ENCODE measurements at places on chromosomes 11 and 22. TPM values are rescaled to one million over a fixed set of nuclear protein-coding genes. Genes with fewer than 3 reads are reported as not detected.

DNA sequence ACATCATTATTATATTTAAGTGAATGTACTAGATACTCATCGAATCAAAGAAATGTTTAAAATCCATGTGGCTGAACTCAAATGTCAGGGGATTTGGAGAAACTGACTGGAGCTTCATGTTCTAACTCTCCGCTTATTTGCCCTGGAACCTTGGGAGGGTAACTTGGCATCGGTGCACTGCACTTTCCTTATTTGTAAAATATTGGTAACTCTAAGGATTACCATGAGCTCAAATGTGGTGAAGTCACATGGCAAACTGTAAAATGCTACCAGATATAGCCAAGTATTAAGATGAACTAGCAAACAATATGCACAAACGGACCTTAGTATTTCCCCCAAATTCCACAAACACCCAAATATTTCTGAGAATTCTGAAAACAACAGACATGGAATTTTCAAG is 75.6 kb downstream of the ETS1 start:
- DNase-seq: no peak

DNA sequence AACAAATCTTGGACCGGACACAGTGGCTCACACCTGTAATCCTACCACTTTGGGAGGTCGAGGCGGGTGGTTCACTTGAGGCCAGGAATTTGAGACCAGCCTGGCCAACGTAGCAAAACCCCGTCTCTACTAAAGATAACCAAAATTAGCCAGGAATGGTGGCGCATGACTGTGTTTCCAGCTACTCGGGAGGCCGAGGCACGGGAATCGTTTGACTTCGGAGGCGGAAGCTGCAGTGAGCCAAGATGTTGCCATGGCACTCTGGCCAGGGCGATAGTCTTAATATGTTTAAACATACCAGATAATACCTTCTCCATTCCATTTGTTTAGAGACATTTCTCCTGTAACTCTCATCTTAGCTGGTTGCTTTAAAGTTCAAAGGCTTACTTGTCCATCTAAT is 218.6 kb downstream of the ARHGAP42 start:
- no peak for DNase-seq

DNA sequence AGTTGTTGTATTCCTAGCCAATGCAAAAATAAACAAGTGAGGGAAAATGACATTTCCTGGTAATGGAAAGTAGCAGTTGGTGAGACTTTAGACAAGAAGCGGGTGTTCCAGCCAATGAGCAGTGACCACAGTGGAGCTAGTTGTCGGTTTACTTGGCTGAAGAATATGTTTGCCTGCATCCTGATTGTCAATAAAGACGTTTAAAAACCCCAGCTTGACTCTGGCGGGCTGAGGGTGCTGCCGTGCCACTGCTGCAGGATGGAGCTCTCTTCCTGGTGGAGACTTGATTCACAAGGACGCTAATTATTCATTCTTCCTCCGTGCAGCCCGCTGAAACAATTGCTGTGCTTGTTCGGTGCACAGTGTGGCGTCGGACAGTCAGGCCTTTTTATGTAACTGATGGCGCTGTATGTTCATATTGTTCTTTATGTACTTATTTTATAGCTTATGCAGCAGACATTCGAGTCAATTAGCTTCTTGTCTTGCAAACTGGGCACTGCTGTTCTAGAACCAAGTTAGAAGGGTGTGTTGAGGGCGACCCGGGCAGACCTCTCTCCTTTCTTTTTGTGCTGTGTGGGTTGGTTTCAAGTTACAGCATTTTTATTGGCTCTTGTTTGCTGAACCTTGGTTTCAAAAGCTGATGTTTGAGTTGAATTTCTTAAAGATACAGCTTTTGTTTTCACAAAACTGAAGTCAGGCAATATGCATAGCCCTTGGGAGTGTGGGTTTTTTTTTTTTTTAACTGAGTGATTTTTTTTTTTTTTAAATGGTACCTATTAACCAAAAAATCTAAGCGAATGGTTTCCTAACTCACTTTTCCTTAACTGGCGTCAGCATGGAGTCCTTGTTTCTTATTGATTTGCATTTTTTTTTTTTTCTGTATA is 153.9 kb downstream of the TEAD1 start:
- peak; percentile 52 for DNase-seq

GRCh38 chr11:134244593-134244992 is 8.6 kb downstream of the THYN1 start:
- no peak for DNase-seq

DNA sequence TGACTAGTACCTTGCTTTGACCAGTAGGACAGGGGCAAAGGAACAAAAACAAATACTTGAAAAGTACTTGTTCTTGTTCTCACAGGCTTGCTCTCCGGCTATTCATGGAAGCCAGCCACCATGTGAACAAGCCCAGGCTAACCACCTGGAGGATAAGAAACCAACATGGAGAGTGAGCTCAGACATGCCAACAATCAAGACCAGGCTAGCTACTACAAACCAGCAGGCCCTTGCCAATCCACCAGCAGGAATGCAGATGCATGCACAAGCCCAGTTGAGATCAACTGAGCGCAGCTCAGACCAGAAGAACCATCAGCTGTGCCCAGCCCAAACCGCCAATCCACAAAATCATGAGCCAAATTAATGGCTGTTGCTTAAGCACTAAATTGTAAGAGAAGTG is 180.1 kb upstream of the ISX start:
- no peak for DNase-seq

GRCh38 chr22:31872209-31872608 is 72.1 kb upstream of the YWHAH start:
- DNase-seq: no peak

DNA sequence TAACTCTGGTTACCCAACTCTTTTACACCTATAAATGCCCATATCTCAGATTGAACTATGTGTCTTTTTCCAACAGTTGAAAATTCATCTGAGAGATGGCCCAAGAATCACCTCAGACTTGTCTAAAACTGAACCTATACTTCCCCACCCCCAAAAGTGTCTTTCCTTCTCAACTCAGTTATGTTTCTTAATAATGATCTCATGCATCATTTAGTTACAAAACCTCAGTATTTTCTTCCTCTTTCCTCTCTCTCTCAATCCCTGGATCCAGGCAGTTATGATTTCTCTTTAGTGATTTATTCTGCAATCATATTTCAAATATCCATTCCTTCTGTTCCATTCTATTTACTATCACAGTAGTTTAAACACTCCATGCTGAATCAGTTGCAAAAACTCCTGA is 32.3 kb upstream of the ADSL start:
- no peak for DNase-seq

DNA sequence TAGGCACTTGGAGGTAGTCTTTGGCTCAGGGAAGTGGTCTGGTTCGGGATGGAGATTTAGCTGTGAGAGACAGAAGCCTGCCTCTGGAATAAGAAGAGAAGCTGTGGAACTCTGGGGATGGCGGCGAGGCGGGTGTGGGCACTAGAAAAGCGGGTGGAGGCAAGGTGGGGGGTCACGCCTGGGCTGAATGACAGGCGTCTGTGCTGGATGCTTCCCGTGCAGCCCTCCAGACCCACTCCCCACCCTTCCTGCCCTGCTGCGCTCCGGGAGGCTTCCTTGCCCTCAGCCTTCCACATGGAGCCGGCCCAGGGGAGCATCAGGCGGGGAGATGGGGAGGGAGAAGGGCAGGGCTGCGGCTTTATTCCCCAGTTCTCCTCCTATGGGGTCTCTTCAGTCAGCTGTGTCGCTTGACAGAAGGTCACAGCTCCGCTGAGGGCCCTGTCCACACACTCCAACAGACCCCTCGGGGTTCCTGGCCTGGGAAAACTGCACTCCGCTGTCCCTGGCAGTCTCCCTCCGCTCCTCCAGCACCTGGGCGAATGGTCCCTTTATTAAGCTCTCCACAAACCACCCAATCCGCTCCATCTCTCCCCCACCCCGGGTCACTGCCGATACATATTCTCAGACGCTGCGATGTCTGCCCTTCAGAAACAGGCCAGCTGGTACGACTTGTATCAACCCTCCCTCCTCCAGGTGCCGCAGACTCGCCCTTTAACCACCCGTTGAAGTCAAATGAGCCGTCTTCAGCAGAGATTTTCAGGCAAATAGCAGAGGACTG is 6.2 kb downstream of the DNAJB13 start:
- DNase-seq: no peak

DNA sequence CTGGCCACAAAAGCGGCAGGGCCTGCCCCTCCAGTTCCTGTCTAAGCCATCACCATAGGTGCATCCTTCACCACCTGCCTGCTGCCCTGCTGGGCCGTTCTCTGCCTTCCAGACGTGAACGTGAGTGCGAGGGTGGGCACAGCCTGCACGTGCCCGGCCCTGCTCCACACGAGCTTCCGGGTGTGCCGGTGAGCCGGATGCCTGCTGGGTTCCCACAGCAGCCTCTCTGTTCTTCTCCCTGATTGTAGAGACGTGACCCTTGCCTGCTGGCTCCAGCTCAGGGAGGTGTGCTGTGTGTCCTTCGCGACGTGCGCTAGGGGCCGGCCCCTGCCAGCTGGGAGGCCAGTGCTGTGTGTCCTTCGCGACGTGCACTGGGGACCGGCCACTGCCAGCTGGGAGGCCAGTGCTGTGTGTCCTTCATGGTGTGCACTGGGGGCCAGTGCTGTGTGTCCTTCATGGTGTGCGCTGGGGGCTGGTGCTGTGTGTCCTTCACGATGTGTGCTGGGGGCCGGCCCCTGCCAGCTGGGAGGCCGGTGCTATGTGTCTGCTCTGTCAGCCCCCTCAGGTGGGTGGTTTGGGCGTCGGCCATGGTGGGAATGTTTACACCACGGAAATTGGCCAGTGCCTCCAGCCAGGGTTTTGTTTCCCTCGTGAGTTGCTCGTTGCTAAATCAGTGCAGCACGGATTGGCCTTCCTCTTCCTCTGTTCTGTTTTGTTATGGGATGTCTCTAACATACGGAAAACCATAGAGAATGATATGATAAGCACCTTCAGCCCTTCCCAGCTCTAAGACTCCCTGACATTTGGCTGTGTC is 35.4 kb upstream of the BRSK2 start:
- no peak for DNase-seq

- DNase-seq: no peak
Measured at GRCh38 chr11:13119361-13119760, 110.2 kb downstream of the RASSF10 start.

GRCh38 chr11:61273178-61274078 is 21.7 kb downstream of the VWCE start:
- peak; percentile 28 for DNase-seq

GRCh38 chr22:23831261-23831660 is 7.5 kb downstream of the DERL3 start:
- DNase-seq: no peak

DNA sequence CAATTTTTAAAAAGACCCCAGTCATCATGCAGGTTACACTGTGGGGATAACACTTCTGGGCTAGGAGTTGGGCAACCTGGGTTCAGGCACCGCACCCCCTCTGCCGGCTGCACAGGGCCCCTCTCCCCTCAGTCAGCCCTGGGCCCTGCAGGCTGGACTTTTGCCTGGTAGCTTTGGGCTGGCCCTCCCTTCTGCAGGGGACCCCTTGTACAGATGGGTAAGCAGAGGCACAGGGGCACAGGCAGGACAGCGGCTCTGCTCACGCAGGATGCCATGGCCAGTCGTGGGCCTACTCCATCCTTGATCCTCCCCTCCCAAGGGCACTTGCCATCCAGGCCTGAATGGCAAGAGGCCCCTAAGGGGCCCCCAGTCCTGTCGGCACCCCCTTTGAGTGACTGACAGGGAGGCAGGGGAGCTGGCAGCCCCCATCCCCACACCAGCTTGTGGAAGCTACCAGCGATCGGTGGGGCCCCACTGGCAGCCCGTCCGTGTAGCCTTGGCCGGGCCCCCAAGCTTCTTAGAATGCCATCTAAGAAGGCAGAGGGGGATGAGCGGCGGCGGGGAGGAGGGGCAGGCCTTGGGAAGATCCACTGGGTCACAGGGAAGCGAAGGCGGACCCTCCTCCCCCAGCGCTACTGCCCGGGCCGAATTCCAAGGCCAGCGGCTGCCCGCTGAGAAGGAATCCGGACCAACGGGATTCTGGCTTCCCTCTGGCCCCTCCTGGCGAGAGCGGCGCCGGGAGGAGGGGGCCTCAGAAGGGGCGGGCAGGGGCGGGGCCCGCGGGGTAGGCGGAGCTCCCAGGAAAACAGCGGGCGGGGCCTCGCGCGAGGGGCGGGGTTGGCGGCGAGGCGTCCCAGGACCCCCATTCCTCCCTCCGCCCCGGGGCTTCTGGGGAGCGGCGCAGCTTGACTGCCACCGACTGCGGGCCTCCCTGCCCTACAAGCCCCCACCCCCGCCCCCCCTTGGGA is 6.8 kb upstream of the CHKA start:
- DNase-seq: peak; percentile 63

- DNase-seq: no peak
Measured at GRCh38 chr11:33953289-33953688, 61.4 kb upstream of the LMO2 start.

DNA sequence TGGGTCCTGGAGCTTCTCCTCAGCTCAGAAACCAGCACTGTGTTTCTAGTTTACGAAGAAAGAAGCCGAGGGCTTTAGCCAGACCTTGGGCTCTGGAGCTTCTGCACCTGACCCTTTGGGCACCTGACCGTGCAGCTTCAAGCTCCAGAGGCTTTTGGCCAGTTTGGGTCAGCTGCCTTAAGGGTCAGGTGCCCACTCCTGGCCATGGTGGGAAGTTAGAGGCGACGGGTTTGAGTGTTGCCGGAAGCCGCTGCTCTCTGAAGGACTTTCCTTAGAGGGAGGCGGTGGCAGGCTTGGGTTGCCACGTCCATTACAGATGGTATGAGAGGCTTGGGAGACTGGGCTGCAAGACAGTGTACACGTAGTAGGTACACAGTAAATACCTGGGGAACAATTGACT is 52.3 kb downstream of the PISD start:
- no peak for DNase-seq

DNA sequence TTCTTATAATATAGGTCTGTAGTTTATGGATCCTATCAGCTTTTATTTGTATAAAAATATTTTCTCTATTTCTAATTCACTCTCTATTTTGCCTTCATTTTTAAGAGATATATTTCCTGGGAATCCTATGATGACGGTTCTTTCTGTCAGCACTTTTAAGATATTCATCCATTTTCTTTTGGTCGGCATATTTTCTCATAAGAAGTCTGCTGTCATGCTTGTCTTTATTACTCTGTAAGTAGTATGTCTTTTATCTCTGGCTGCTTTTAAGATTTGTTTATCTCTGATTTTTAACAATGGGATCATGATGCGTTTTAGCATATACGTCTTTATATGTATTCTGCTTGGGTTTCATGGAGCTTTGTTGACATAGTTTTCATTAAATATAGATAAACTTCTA is 175.5 kb downstream of the SNX19 start:
- DNase-seq: no peak

GRCh38 chr11:124766156-124766555 is 4.1 kb upstream of the ESAM start:
- no peak for DNase-seq

DNA sequence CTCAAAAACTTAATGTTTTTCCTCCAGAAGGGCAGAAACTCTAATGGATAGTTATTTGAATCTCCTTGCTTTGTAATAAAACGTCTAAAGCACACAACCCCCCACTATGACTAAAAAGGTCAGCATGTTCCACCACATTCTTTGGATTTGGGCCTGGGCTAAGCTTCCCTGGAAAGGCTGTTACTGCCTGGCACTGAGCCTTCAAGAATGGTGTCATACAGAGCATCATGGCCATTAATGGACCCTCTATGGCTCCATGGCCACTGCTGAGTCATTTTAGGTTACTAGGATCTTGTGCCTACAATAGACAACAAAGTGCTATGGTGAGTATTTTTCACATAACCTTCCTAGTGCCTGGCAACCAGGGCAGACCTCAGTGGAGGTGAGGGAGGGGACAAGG is 242.6 kb upstream of the FAT3 start:
- peak; percentile 47 for DNase-seq

CCDC73 gene
- total RNA-seq: not detected

ARHGAP20 gene
- total RNA-seq: 2.8 TPM

TBX10 gene
- total RNA-seq: 12.9 TPM

SMTNL1 gene
- total RNA-seq: not detected

Data from left colon (tissue), 2 donors.